ENCODE measurements at places on chromosomes 7 and 10.

DNA sequence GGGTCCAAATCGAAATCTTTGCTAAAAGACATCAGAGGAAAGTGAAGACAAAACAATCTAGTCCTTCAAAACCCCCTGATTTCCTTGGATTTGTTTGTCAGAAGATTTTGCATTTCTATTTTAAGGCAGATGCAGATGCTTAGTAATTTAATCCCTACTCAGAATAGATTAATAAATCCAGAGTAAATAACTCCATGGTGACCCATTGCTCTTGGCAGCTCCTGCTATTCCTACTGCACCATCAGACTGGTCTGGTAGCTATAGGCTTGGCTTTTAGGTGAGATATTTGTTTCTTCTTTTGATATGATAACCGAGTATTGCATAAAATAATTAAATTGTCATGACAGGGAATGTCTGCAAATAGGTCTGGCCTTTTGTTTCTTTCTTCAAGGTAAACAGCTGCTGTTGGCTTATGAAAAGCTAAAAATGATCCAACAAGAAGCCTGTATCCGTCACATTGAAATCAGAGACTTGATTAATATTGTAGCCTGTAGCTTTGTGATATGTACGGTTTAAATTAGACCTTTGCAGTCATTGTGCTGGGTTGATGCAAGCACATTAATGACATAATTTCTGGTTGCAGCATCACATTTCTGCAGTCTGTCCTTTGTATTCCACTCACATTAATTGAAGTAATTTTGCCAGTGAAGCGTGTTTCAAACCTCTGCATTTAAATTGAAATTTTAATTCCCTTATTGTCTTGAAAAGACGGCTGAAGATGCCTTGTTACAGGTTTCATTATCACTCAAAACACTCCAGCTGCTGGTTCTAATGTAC lies 40.7 kb downstream of the EXOC4 start:
- DNase-seq, result no peak

DNA sequence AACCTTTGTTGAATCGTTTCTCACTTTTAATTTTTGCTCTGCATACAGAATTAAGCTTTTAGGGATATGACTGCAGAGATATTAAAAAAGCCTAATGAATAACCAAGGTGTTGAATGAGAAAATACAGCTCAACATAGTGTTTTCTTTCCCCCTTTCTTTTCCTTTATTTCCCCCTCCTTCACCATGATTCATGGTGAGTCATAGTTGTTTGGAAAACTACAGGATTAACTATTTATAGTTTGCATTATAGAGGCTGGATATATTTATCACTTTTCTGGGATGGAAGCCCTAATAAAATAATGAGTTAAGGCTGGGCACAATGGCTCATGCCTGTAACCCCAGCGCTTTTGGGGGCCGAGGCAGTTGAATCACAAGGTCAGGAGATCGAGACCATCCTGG lies 115.0 kb downstream of the DNAJB9 start:
- DNase-seq, result peak; percentile 72

DNA sequence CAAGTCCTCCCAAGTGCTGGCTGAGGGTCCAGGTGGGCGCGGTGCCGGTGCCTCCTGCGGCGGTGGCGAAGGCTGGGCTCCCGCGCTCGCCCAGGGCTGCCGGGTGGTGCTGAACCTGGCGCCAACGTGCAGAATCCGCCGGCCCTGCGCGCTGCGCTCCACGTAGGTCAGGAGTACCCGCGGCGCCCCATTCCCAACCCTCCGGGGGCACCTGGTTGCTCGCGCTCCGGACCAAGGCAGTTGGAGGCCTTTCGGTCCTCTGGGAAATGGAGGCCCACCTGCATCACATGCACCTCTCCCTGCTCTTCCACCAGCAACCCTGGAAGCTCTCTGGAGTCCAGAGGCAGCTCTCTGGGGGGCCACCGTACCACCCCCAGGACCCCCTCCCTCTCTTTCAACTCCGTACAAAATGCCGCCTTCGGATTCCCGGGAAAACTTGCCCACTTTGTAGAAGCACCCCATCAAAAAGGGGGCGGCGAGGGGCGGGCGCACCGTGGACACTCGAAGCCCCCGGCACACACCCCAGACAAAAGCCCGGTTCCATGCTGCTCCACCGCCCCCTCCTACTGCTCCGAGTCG lies 745 bp downstream of the SLC16A9 start:
- DNase-seq, result no peak

DNA sequence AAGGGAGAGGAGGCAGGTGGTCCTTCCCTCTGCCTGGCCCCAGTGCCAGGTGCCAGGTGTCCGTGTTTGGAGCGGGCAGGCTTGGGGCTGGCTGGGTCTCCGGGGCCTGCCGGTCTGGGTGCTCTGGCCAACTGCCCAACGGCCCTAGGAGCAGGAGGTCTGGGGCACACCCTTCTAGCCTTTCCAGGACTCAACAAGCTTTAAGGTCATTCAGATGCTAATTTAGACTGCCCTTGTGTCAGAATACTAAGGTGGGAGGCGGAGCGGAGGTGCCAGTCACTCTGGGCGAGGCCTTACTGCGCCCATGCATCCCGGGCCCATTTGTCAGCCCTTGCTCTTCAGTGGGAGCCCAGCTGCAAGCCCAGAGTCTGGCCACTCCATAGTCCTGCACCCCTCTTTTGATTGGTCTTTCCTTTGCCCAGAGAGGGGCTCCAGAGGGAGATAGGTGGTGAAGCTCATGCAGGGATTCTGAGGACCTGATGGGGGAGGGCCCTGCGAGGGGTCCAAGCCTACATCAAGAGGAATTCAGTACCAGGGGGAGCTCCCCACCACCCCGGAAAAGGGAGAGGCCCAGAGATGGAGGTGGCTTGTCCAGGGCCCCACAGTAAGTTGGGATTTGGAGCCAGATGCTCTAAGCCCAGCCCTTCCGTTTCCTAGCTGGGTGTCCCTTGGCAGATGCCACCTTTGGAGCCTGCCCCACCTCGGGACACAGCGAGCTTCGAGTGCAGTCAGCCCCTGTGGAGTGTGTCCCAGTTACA lies 1.3 kb downstream of the PGAM2 start:
- no peak for DNase-seq

DNA sequence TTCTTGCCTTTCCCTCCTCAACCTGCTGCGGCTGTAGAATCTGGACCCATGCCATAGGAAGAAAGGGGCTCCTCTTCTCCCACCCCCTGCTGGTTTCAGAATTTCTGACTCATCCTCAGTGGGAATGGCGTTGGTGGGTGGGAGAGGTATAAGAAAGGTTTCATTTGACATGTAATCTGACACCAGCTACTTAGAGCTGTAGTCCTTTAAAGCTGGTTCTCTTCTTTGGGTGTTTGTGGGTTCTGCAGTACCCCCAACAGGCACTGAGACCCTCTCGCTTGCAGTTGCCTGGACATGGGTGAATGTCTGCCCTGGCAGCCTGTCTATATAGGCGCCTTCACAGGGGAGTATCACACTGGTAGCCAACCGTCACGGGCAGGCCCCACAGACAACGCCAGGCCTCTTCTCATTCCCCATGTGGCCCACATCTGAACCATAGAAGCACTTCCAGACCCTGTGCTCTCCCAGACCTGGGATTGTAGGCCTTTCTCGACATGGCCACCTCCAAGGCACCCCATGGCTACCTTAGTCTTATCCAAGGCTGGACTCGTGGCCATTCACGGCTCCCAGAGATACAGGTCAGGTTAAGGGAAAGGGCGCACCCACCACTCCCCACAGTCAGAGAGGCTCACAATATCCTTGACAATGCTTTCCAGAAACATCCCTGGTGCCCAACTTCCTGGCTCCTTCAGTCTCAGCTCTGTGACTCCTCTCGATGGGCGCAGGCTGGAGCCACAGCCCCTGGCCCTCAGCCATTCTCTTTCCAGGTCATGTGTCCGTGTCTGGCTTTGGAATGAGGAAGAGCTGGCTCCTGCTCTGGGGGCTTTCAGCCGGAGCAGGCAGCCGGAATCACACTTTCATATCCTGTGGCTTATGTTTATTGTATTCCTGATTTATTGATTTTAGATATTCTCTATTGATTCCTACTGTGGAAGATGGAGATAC lies 17.5 kb downstream of the ZNF862 start:
- peak; percentile 70 for DNase-seq
